Heart left ventricle (tissue), 16 donors: ENCODE measurements at places on chromosomes 1 and 21. TPM values are rescaled to one million over a fixed set of nuclear protein-coding genes. Genes with fewer than 3 reads are reported as not detected.

Gene RSBN1
- 11.1 TPM for total RNA-seq

Gene NDUFV3
- total RNA-seq = 50.2 TPM

Gene KCNJ15
- 1.8 TPM for total RNA-seq

Gene FAM163A
- 0.10 TPM for total RNA-seq

DNA sequence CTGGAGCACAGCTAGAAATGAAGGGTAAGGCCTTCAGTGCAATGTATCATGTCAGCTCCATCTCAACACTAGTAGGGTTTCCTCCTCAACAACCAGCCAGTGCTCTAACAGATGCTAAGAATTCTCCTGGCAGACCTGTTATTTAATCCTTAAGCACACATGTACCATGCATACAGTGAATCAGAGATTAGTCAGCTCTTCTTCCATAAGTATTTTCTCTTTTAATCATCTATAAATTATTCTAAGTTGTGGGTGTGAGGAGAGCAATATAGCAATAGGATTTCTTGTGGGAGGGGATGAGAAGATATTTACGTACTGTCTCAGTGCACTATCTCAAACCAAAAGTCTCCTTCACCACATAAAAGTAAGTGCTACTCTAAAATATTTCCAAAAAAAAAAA lies 95.3 kb downstream of the COP1 start:
- H3K4me3 ChIP-seq = no peak overlapping the region
- peaks cover 13% of the 10 kb centered on the region for H3K36me3 ChIP-seq
- no peak overlapping the region for H3K27ac ChIP-seq
- DNase-seq = no peak

DNA sequence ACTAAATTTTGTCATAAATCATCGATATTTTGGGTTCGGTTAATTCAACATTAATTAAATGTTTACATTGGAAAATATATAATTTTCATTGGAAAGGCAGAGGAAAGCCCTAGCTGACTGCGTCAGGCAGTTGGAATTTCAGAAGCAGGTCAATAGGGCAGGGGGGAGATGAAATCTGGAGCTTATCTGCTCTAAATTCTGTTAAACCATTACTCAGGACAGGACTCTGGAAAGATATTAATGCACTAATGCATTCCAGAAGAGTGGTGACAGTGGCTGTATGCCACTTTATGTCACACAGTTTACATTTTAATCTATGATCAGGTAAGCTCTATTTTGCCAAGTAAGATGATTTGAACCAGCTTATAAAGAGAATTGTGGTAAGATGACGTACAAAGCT lies 153.0 kb upstream of the B3GALT2 start:
- H3K4me1 ChIP-seq = no peaks in the 10 kb centered on the region
- H3K36me3 ChIP-seq = no peaks in the 10 kb centered on the region
- H3K27ac ChIP-seq = no peak overlapping the region
- no peaks in the 10 kb centered on the region for H3K27me3 ChIP-seq
- no peak for DNase-seq

DNA sequence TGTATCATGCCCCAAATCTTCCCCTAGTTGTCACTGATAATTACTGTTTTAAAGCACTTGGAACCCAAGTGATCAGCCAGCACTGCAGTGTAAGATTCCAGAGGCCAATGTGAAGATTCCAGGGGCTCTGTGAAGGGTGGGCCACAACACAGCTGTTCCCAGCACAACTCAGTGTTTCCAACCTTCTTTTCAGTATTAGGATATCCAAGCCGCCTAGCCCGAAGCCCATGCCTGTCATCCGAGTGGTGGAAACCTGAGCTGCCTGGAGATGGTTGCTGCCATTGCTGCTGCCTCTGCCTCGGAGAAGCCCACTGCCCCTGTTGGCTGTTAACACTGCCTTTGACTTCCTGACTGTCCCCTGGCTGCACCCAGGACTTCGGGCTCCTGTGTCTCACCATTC lies 30.4 kb upstream of the SNX27 start:
- no peaks in the 10 kb centered on the region for H3K27me3 ChIP-seq
- DNase-seq = no peak
- no peak overlapping the region for H3K27ac ChIP-seq
- peaks cover 6% of the 10 kb centered on the region for H3K36me3 ChIP-seq
- H3K4me1 ChIP-seq = no peaks in the 10 kb centered on the region
- no peak overlapping the region for H3K4me3 ChIP-seq

- peaks cover under 1% of the 10 kb centered on the region for H3K4me1 ChIP-seq
- H3K27ac ChIP-seq = no peak overlapping the region
- DNase-seq = no peak
- peaks cover 87% of the 10 kb centered on the region for H3K36me3 ChIP-seq
These were observed 38.9 kb downstream of the EPRS1 start for GRCh38 chr1:220007438-220007837.

GRCh38 chr1:7539769-7540175 lies 231.3 kb upstream of the VAMP3 start:
- H3K27me3 ChIP-seq = no peaks in the 10 kb centered on the region
- H3K4me1 ChIP-seq = no peaks in the 10 kb centered on the region
- no peak overlapping the region for H3K27ac ChIP-seq
- no peak overlapping the region for H3K4me3 ChIP-seq
- no peak for DNase-seq

- H3K36me3 ChIP-seq = peaks cover under 1% of the 10 kb centered on the region
- H3K27ac ChIP-seq = no peak overlapping the region
- no peak overlapping the region for H3K4me3 ChIP-seq
- H3K27me3 ChIP-seq = no peaks in the 10 kb centered on the region
These were observed 22.3 kb upstream of the PLEKHO1 start for GRCh38 chr1:150127464-150127863.
